Activated CD8-positive, alpha-beta T cell treated with anti-CD3 and anti-CD28 coated beads for 36 hours (primary cell): ENCODE measurements at places on chromosomes 1 and 21. TPM values are rescaled to one million over a fixed set of nuclear protein-coding genes. Genes with fewer than 3 reads are reported as not detected.

Gene WNT3A
- total RNA-seq: not detected

Gene PRR9
- total RNA-seq: not detected

Gene AZIN2
- 2.5 TPM for total RNA-seq

Gene SMCP
- total RNA-seq: not detected

Gene CGN
- total RNA-seq: 1.9 TPM

Gene AIRE
- total RNA-seq: not detected

Gene ESPN
- 0.99 TPM for total RNA-seq

Gene CRYBG2
- total RNA-seq: 6.4 TPM

Gene OPRD1
- not detected for total RNA-seq

Gene PIGK
- total RNA-seq: 15.4 TPM

Gene CRABP2
- total RNA-seq: 0.78 TPM

Gene FOXD3
- not detected for total RNA-seq

Gene LDLRAD1
- total RNA-seq: not detected

Gene RCSD1
- 67.9 TPM for total RNA-seq

Gene PTGFRN
- total RNA-seq: 8.4 TPM

Gene FCRLB
- 0.68 TPM for total RNA-seq
